Stimulated activated CD4-positive, alpha-beta T cell treated with anti-CD3 and anti-CD28 coated beads, Interleukin-15, amount 100 ng/mL, for 1 hour (primary cell): ENCODE measurements at places on chromosomes 7 and 10.

GRCh38 chr7:78130446-78131215 lies 332.1 kb downstream of the PHTF2 start:
- DNase-seq = no peak

GRCh38 chr10:76319661-76320060 lies 888.2 kb downstream of the LRMDA start:
- no peak for DNase-seq

DNA sequence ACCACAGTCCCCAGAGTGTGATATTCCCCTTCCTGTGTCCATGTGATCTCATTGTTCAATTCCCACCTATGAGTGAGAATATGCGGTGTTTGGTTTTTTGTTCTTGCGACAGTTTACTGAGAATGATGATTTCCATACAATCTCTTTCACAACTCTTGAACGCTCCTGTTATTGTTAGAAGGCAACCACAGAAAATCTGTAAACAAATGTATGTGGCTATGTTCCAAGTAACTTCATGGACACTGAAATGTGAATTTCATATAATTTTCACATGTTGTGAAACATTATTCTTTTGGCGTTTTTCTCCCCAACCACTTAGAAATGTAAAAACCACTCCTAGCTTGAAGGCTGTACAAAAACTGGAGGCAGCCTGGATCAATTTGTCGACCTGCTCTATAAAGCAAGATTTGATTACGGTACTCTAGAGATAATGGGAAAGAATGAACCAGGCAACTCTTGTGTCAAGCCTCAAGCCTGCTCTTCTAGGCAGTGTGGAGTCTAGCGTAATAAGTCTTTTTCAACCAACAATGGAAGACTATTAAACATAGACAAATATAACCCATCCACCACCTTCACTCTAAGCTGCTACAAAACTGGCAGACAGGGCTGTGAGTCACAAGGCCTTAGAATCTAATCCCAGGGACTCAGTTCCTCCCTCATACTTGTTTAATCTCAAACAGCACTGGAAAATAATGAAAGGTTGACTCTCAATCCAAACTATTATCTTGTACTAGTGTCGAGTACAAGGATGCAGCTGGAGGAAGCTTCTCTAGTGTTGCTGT lies 22.7 kb downstream of the ARL3 start:
- no peak for DNase-seq

DNA sequence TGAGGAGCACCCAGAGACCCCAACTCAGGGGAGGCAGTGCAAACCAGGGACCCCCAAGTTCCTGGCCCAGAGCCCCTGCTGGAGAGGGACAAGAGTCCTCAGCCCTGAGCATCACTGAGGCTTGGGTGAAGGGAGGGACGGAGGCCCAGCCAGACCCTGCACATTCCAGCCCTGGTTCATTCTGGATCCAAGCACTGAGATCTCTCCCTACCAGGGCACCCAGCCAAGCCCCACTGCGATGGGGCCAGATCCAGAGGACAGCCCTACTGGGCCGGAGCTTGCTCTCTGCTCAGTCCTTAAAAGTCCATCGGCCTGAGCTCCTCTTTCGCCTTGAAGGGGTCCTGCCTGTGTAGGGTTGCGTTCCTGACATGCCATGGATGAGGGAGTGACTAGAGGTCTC lies 40.5 kb upstream of the RABGEF1 start:
- DNase-seq = no peak

- DNase-seq = no peak
Observed at GRCh38 chr7:85125176-85125575, 61.7 kb downstream of the SEMA3D start.

GRCh38 chr10:13823096-13823708 lies 236.4 kb downstream of the PRPF18 start:
- DNase-seq = no peak

GRCh38 chr7:27590416-27590815 lies 72.3 kb downstream of the HIBADH start:
- DNase-seq = no peak

DNA sequence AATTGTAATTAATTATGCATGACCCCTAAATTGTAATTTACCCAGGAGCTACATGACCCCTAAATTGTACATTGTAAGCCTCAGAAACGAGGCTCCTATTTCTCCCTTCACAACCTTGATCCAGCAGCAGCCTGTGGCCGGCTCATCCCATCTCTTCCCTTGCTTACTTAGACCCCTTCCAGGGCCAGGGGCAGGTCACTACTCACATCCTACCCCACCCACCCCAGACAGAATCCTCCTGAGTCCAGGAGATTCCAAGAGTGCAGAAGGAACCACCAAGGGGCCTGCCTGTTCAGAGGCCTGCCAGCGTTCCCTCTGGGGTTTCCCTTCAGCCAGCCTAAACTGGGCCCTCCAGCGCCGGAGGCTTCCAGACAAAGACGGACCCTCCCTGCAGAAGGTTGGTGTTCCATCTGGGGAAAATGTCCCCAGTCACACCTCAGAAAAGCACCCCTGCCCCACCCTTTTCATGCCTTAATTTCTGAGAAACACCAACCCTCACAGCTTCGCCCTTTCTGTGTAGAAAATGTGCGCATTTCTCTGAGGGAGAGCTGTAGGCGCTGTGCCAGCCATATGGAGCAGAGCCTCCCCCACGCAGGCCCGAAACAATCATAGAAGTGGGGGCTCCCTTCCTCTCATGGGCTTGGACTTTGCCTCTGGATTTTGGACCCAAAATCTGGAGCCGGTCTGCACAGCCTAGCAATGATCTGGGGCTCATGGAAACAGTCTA lies 19.2 kb downstream of the LEP start:
- DNase-seq = no peak

GRCh38 chr10:114754445-114755320 lies 66.9 kb upstream of the FHIP2A start:
- no peak for DNase-seq

GRCh38 chr7:5694912-5695726 lies 86.3 kb downstream of the RNF216 start:
- DNase-seq = peak; percentile 46

- no peak for DNase-seq
Observed at GRCh38 chr7:26900251-26900650, 35.9 kb upstream of the SKAP2 start.
